GM04503 (cell line): ENCODE measurements at places on chromosomes 4 and X.

DNA sequence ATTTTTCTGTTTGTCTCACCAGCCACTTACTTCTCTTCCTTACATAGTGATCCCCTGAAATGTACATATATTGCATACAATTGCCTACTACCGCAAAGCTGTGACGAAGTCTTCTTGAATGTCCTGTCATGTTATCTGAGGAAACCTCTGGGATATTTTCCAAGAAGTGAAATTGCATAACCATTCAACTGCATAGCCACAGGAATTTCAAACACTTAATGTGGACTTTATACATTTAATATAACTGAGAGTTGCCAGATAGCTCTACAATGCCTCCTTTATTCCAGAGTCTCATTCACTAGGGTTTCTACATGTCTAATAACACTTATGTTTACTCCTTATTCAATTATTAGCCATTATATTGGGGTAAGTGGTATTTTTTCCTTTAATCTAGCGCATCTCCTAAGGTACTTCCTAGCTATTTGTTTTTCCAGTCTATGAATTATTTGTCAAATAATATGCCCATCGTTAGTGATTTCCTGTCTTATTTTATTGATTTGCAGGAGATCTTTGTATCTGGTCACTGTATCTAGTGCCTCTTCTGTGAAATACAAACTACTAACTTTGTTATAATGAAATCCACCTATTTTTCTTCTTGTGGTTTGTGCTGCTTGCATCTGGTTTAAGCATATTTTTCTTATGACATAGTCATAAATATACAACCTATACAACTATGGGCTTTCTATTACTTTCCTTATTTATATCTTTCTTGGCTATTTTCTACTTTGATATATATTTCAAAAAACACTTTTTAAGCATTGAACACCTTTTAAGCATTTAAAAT lies 69.2 kb upstream of the GRID2 start:
- peak; percentile 84 for DNase-seq

- DNase-seq = no peak
Observed at GRCh38 chr4:41957634-41958033, 22.4 kb downstream of the TMEM33 start.

- no peak for DNase-seq
Observed at GRCh38 chrX:26409636-26410035, 193.7 kb downstream of the MAGEB5 start.

DNA sequence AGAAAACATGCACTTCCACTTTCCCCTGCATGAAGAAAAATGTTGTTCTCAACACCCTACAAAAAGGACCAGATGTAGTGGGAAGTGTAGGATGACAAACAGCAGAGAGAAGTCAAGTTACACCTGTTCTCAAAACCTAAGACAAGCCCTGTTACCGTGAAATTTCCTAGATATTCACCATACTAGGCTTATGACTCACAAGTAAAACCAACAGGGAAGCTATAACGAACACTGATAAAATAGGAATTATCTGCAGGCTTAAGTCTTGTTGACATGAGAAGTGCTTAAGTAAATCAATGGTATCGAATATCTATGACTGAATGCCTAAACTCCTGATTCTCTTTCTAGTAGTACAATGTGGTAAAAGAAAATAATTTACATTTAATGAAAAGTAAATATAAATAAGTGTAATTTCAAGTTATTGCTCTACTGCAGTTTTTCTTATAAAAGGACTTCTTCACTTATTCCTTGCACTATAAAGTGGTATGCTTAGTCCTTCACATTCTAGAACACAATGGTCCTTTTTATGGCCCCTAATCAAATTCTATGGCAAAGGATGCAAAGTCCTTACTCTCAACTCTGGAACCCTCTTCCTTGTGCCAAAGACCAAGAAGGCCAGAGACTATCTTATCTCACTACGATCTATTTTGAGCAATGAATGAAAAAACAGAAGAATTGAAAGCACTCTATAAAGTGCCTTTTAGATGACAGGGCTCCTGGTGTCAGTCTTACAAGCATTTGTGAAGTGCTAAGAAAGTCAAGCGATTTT lies 19.6 kb downstream of the AP1S2 start:
- no peak for DNase-seq
